ENCODE measurements at places on chromosomes 4 and X.
A peak's percentile ranks its signal among the peaks of the same experiment; 100 is the strongest.

GRCh38 chr4:99722006-99722405 lies 64.4 kb upstream of the C4orf54 start:
- no peak for DNase-seq

- DNase-seq = no peak
Observed at GRCh38 chr4:113141901-113142346, 92.5 kb downstream of the ANK2 start.

- DNase-seq = no peak
Observed at GRCh38 chr4:87500092-87500462, 29.1 kb downstream of the SPARCL1 start.

DNA sequence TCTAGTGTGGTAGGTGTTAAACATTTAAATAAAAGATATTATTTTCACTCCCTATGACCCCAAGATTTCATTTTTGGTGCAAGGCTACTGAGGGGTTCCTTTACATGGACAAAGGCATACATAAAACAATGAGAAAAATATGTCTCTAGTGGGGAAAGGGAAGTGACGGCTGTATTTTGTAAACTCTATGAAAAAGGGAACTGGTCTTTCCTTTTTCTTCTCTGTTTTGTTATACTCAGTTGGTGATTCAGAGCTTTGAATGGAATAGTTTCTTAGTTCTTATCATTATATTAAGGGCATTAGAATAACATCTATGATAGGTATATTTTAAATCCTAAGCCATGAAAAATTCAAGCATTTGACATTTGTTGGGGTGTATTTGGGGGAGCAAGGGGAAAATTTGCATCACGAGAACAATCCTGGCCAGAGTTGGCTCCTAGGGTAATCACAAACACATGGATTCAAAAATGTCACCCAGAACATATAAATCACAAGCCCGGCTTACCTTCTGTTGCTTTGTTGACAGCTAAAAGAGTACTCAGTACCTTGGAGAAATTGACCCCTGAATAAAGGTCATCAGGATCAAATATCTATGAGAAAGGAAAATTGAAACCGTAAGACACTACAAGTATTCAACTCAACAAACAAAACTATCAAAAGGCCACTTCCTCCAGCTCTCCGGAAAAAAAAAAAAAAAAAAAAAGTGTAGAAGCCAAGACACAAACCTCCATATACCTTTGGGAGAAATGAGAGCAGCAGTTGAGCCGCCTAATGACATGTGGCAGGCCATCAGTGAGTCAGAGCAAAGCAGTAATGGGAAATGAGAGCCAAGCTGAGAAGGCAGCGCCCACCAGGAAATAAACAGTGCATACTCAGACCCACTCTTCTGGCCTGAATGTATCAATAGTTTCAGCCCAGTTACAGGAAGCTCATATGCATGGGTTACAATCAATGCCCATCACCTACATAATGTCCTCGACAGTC lies 33.4 kb downstream of the ARHGEF6 start:
- no peak for DNase-seq

DNA sequence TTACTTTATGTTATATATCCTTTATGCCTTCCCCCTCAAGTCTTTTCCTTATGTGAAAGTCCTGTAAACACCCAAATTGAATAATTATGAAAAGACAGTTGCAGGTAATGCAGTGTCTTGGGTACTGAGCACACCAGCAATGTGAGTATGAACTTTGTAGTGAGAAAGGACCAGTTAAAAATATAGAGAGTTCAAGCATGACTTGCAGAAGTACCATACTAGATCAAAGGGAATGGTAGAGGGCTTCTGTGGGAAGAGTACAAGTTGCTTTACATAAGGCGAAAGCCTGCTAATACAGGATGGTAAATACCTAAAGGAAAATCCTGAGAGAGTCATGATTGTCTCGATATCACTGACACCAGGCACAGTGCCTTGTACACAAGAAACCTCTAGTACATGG lies 25.7 kb downstream of the KIAA0232 start:
- DNase-seq = no peak

GRCh38 chr4:71275004-71275403 lies 63.8 kb upstream of the SLC4A4 start:
- DNase-seq = no peak

DNA sequence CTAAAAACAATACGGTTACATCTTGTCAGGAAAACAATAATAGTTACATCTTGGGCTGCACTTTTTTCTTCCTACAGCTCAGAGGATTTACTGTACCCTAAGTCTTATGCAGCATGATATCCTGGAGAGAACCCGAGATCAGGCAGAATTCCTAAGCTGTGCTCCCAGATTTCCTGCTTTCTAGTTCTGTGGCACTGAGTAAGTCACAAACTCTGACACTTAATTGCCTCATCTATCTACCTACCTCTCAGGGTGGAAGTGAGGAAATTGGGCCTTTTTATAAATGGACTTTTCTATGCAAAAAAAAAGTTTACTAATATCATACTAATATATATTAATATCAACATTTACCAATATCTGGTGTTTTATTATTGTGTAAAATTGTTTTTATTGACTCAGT lies 438.5 kb downstream of the INPP4B start:
- no peak for DNase-seq

DNA sequence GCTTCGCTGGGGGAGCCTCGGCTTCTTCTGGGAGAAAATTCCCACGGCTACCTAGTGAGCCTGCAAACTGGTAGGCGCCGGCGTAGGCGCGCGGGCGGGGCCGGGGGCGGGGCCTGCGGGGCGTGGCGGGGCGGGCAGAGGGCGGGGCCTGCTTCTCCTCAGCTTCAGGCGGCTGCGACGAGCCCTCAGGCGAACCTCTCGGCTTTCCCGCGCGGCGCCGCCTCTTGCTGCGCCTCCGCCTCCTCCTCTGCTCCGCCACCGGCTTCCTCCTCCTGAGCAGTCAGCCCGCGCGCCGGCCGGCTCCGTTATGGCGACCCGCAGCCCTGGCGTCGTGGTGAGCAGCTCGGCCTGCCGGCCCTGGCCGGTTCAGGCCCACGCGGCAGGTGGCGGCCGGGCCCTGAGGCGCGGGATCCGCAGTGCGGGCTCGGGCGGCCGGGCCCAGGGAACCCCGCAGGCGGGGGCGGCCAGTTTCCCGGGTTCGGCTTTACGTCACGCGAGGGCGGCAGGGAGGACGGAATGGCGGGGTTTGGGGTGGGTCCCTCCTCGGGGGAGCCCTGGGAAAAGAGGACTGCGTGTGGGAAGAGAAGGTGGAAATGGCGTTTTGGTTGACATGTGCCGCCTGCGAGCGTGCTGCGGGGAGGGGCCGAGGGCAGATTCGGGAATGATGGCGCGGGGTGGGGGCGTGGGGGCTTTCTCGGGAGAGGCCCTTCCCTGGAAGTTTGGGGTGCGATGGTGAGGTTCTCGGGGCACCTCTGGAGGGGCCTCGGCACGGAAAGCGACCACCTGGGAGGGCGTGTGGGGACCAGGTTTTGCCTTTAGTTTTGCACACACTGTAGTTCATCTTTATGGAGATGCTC lies at the start of gene HPRT1:
Gene HPRT1 (plus strand): TSS at position 161 of the 857 bp plus-strand sequence. CDS start 147 bp downstream, at position 308.
- DNase-seq = peak; percentile 91

DNA sequence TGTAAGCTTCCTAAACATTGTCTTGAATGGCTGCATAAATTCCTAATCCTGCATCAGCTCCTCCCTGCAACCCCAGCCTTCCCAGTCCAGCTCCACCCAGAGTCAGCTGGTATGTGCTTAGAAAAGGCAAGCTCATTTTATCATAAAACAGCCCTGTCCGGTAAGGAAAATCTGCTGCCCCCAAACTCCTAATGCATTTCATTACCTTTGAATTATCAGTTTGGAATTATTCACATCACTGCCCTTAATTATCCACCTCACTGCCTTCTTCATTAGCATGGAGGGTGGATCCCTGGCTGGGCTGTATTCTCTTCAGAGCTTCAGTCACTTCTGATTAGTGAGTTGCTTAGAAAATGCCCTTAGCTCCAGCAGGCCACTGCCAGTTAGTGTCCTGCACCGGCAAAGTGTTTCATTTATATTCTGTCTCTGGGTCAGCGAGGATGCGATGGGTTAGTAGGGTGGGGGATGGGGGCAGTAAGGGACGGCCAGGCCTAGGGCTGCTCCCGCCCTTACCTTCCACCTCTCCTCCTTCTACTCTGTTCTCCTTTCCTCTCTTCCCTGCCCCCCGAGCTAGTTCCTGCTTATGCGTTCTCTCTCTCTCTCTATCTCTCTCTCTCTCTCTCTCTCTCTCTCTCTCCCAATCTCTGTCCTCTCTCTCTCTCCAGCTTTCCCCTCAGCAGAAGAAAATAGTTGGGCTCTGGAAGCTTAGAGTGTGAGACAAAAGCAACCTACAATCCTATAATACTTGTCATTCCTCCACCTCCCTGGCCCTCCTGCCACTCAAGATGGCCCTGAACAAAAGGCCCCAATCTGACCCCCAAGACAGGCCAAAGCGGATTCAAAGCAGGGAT lies 174.8 kb upstream of the KLF3 start:
- DNase-seq = no peak

DNA sequence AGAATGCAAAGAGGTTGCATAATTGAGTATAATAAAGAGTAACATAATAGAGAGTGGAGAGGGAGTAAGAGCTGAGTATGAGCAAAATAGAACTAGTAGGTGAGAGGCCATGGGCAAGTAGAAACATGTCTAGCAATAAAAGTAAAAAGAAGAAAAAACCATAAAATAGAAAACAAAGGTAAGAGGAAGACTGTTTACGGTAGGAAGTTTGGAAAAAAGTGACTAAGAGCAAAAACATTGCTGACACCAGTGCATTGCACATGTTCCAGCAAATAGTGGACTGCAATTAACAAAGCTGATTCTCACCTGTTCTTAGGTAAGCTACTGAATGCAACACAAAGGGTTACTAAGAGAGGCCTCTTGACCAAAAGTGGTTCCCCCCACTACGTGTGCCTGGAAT lies 202.9 kb downstream of the TEX13A start:
- no peak for DNase-seq

DNA sequence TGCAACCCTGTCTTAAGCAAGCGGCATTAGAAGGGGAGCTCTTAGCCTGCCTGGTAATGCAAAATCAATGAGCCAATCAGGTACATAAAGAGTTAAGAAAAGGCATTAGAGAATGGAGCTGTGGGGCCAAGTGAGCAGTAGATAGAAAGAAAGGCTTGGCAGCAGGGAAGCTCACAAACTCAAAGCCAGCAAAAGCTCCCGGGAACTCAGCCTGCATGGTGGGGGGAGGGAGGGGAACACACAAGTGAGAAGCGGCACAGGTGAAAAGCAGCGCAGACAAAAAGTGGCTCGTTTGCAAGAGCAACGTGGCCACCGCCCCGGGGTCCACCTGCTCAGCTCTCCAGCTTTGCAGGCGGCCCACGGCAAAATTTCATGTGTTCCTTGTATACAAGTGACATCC lies 818.5 kb downstream of the FAM133A start:
- DNase-seq = no peak

DNA sequence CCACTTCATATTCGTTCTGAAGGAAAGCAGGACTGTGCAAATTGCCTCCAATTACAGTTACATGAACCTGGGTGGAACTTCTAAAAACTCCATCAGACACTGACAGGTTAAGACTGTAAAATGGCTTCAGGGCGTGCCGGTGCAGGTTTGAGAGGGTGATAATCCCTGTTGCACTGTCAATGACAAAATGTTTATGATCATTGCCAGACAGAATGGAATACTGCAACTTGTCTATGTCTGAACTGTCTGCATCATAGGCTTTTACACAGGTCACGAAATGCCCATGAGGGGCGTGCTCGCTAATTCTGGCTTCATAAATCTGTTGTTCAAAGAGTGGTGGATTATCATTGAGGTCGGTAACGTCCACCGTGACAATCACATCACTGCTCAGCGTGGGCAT lies 63.7 kb upstream of the MTNR1A start:
- no peak for DNase-seq

GRCh38 chr4:73754934-73755333 lies 14.6 kb downstream of the CXCL8 start:
- no peak for DNase-seq

GRCh38 chrX:48003367-48003757 lies 427 bp downstream of the ZNF182 start:
- no peak for DNase-seq

GRCh38 chrX:39854772-39855747 lies 242.7 kb downstream of the BCOR start:
- no peak for DNase-seq

DNA sequence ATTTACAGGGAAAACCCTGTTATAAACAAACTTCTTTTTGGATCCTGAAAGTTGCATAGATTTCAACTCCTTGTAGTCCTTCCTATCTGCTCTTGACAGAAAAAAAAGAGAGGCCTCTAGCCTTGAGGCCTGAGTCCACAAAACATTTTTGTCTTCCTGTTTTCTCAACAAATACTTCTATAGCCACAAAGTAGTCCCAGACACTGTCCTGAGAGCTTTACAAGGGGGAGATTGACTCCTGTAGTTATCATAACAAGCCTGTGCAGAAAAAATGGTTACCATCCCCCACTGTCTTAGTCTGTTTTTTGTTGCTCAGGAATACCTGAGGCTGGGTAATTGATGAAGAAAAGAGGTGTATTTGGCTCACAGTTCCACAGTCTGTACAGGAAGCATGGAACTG lies 35.2 kb downstream of the PCDH7 start:
- DNase-seq = no peak

DNA sequence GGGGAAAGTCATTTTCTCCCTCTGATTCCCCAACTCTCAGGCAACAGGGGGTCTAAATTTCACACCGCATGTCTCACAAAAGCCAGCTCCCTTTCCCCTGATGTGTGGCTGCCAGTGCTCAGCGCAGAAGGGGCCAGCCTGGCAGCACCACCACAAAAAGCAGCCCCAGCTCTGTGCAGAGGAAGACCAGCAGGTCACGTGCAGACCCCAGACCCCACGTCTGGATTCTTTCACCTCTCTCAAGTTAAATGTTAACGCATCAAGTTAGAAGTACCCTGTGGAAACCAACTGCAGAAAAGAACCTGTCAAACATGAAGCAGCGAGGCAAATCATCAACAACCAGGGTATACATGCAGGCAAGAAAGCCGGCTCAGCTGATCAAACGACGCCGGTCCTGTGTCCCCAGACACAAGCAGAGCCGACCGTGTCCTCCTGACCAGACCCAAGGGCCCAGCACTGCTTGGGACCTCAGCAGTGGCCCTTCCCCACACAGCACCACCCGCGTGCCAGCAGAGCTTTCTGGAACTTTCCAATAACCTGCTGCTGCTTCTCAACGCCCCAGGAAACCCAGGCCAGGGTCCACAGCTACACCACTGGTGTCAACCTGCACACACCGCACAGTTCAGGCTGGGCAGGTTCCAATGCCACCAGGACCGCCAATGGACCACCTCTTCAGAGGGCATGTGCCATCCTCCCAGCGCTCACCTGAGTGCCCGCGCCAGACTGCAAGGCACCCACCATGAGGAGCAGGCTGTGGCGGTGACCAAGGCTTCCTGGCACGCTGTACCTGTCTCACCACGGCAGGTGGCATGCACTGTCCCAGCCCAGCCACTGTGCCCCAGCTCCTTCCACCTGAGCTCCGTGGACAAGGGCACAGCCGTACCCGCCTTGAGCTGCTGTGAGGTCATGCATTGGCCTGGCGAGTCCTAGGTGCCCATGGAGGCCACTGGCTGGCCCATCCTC lies 4.0 kb downstream of the LRPAP1 start:
- no peak for DNase-seq

DNA sequence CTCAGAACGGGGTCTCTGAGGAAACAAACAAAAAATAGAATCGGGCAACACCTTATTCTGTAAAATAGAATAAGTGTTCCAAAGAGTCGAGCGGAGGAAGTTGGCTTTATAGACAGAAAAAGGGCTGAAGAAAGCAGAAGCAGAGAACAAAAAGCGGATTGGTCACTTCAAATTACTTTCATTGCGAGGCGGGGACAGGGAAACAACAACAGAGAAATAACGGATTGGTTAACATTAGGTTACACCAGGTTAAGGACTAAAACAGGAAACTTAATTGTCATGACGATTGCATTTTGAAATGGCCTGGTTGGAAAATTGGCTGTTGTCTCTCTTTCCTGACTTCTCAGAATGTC lies 433 bp upstream of the COQ2 start:
- DNase-seq = no peak

- DNase-seq = no peak
Observed at GRCh38 chr4:183636503-183636902, 22.5 kb downstream of the RWDD4 start.

All from left ventricle myocardium superior (tissue), 1 donor.